ENCODE measurements at places on chromosomes 6 and 20. TPM values are rescaled to one million over a fixed set of nuclear protein-coding genes. Genes with fewer than 3 reads are reported as not detected.
A peak's percentile ranks its signal among the peaks of the same experiment; 100 is the strongest.

DNA sequence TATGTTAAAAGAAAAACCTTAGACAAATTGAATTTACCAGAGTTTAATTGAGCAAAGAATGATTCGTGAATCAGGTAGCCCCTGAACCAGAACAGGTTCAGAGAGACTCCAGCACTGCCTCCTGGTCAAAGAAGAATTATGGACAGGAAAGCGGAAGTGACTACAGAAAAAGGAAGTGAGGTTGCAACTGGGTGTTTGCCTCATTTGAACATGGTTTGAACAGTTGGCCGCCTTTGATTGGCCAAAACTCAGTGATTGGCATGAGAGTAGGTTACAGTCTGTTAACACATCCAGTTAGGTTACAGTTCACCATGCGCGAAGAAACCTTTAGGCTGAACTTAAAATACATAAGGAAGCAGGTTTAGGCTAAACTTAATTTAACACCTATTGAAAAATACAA lies 248.8 kb downstream of the TFAP2A start:
- DNase-seq = no peak
- H3K4me3 ChIP-seq = no peak overlapping the region
- no peaks in the 10 kb centered on the region for H3K27me3 ChIP-seq
- H3K36me3 ChIP-seq = no peaks in the 10 kb centered on the region

TSHZ2 gene
- 1.1 TPM for total RNA-seq

CTCFL gene
- total RNA-seq = not detected

GRCh38 chr6:35365594-35366203 lies 23.3 kb downstream of the PPARD start:
- no peaks in the 10 kb centered on the region for H3K27me3 ChIP-seq
- no peak overlapping the region for H3K27ac ChIP-seq
- H3K4me3 ChIP-seq = no peak overlapping the region
- H3K36me3 ChIP-seq = peaks cover 4% of the 10 kb centered on the region
- peaks cover 36% of the 10 kb centered on the region for H3K4me1 ChIP-seq

TRIM10 gene
- total RNA-seq = not detected

GRCh38 chr20:36908603-36909002 lies 32.7 kb downstream of the TLDC2 start:
- H3K27ac ChIP-seq = no peak overlapping the region
- H3K36me3 ChIP-seq = peaks cover 23% of the 10 kb centered on the region
- peaks cover 9% of the 10 kb centered on the region for H3K4me1 ChIP-seq

HRH3 gene
- not detected for total RNA-seq

DNA sequence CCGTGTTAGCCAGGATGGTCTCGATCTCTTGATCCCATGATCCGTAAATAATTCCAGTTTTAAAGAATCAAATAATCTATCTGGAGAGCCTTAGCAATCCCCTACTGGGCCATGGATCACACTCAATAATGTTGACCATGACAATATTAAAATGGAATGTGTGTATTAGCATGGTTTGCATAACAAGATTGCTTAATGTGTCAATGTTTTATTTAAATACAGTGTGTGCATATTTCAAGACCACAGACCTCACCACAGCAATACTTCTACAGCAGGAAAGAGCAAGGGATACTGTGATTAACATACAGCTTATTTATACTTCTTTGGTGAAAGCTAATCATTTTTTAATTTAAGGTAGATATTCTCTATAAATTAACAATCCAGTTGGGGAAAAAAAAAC lies 470.4 kb downstream of the TFAP2B start:
- no peaks in the 10 kb centered on the region for H3K27me3 ChIP-seq
- no peak overlapping the region for H3K27ac ChIP-seq
- no peak for DNase-seq
- H3K36me3 ChIP-seq = no peaks in the 10 kb centered on the region

GRCh38 chr6:162336359-162336758 lies 391.2 kb downstream of the PRKN start:
- no peaks in the 10 kb centered on the region for H3K36me3 ChIP-seq
- H3K27ac ChIP-seq = no peak overlapping the region
- H3K4me1 ChIP-seq = no peaks in the 10 kb centered on the region
- no peaks in the 10 kb centered on the region for H3K27me3 ChIP-seq
- H3K4me3 ChIP-seq = no peak overlapping the region
- DNase-seq = no peak

PNISR gene
- total RNA-seq = 113 TPM

GRCh38 chr20:38377039-38377685 lies 30.9 kb downstream of the LBP start:
- DNase-seq = no peak
- peaks cover 8% of the 10 kb centered on the region for H3K27me3 ChIP-seq
- H3K36me3 ChIP-seq = no peaks in the 10 kb centered on the region
- no peaks in the 10 kb centered on the region for H3K4me1 ChIP-seq

DNA sequence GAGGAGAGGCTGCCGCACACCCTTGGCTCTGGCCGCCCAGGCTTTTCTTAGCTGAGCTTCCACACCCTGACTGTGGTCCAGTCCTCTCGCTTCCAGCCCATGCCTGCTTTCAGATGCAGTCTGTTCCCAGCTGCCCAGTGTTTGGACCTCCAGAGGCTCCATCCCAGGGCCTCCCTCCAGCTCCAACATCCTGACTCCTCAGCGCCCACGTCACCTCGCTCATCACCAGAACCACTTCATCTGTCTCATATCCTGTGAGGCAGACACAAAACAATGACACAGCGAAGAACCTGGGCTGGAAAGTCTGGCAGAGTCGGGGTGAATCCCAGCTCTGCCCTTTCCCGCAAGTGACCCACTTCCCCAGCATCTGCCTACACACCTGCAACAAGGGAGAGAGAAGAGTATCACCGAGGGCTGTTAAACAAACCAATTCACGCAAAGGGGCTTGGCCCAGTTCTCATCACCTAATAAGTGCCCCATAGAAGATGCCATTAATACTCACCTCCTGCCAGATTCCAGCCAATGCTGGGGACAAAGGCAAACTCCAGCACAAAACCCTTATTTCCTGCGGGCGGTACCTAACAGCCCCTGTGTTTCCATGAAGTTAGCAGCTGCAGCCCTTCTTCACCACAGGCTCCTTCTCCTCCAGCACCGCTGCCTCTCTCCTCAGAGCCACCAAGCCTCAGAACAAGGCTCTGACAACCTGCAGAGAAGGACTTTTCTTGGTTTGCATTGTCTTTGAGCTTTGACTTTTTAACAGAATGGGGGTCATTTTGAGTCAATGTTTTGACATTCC lies 133.4 kb upstream of the CDH4 start:
- no peaks in the 10 kb centered on the region for H3K36me3 ChIP-seq
- peaks cover 11% of the 10 kb centered on the region for H3K4me1 ChIP-seq
- no peak overlapping the region for H3K27ac ChIP-seq
- no peak overlapping the region for H3K4me3 ChIP-seq

DNA sequence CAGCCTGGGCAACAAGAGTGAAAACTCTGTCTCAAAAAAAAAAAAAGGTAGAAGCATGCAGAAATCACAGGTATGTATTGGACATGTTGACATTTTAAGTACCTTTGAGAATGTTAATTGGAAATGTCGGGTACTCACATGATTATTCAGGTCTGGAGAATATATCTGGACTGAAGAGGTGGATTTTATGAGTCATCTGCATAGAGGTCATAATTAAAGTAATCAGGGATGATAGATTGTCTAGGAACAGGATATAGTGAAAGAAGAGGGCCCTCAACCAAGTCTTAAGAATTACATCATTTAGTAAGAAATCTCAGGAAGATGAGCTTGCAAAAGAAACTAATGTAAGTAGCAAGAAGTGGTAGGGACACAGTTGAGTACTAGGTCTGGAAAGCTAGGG lies 212.5 kb downstream of the UTRN start:
- DNase-seq = no peak
- peak overlapping the region; percentile 20 for H3K27ac ChIP-seq
- peaks cover 34% of the 10 kb centered on the region for H3K4me1 ChIP-seq
- H3K27me3 ChIP-seq = no peaks in the 10 kb centered on the region
- H3K4me3 ChIP-seq = no peak overlapping the region

C6orf118 gene
- total RNA-seq = not detected

PLCB4 gene
- total RNA-seq = not detected

GRCh38 chr20:53917145-53918019 lies 153.0 kb downstream of the BCAS1 start:
- DNase-seq = no peak
- H3K36me3 ChIP-seq = no peaks in the 10 kb centered on the region
- H3K27ac ChIP-seq = peak overlapping the region; percentile 91
- H3K27me3 ChIP-seq = no peaks in the 10 kb centered on the region

UBE2C gene
- 89.7 TPM for total RNA-seq

GRCh38 chr6:87832025-87832825 lies 130.2 kb upstream of the AKIRIN2 start:
- H3K4me1 ChIP-seq = no peaks in the 10 kb centered on the region
- DNase-seq = no peak
- peaks cover 6% of the 10 kb centered on the region for H3K27me3 ChIP-seq
- peak overlapping the region; percentile 10 for H3K27ac ChIP-seq
- H3K4me3 ChIP-seq = peak overlapping the region; percentile 76
- no peaks in the 10 kb centered on the region for H3K36me3 ChIP-seq

DNA sequence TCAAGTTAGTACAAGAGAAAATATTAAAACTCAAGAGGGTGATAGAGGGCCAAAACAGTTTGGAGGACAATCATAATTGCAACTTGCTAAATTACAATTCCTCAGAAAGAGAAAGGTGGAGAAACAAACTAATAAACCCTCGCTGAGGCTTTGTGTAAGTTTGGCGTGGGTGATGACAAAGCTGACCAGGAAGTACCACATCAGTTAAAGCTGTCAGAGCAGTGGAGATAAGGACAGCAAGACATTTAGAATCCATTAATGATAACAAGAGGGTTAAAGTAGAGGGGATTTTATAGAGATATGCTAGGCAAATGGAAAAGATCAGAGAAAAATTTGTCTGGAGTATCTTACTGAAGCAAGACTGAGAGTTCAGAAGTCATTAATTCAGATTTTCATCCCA lies 334.4 kb downstream of the TFAP2B start:
- no peaks in the 10 kb centered on the region for H3K36me3 ChIP-seq
- no peak for DNase-seq
- no peaks in the 10 kb centered on the region for H3K4me1 ChIP-seq
- no peak overlapping the region for H3K27ac ChIP-seq

DNA sequence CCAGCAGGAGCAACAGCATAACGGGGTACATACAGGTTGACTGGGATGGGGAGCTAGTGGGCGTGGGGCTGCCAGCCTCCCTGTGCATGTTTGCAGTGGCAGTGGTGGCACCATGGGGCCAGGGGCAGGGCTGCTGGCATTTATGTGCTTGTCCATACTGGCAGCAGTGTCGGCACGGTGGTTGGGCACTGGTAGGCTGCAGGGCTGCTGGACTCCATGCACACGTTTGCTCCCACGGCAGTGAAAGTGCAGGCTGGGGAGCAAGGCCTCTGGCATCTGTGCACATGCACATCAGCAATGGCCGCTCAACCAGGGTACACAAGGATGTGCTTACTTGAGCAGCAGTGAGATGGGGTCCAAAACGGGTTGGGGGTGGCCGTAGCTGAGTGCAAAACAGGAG lies 159.5 kb upstream of the KHDRBS2 start:
- H3K4me3 ChIP-seq = no peak overlapping the region
- DNase-seq = no peak
- H3K27me3 ChIP-seq = no peaks in the 10 kb centered on the region
- peaks cover 10% of the 10 kb centered on the region for H3K36me3 ChIP-seq

- H3K36me3 ChIP-seq = peaks cover 6% of the 10 kb centered on the region
- H3K27ac ChIP-seq = peak overlapping the region; percentile 77
- DNase-seq = peak; percentile 85
These were observed 30.8 kb downstream of the AGPAT4 start for GRCh38 chr6:161242779-161243693.

PBOV1 gene
- total RNA-seq = not detected

DNA sequence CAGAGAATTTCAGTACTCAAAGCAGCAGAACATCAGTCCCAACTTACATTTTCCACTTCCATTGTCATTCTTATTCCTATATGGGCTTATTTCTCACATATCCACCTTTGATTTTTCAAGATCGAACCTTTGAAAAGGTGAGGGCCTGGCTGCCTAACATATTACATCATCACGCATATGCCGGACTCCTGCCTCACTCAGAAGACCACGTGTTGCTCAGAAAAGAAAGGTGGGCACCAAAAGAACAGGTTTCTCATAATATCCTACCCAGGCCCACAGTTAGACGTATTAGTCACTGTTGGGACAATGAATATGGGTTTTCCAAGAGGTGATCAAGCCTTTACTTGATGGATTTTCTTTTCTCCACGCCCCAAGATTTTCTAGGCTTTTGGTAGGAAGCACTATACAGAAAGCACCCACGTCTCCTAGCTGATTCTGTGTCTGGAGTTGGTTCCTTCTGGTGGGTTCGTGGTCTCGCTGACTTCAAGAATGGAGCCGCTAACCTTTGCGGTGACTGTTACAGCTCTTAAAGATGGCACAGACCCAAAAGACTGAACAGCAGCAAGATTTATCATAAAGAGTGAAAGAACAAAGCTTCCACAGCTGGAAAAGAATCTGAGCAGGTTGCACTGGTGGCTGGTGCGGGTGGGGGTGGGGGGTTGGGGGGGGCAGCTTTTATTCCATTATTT lies 168.9 kb downstream of the ATXN1 start:
- H3K36me3 ChIP-seq = no peaks in the 10 kb centered on the region
- H3K27ac ChIP-seq = peak overlapping the region; percentile 45
- peaks cover 11% of the 10 kb centered on the region for H3K4me1 ChIP-seq
- no peaks in the 10 kb centered on the region for H3K27me3 ChIP-seq
- no peak overlapping the region for H3K4me3 ChIP-seq

- peaks cover 12% of the 10 kb centered on the region for H3K4me1 ChIP-seq
- H3K4me3 ChIP-seq = no peak overlapping the region
- H3K27ac ChIP-seq = no peak overlapping the region
- no peak for DNase-seq
These were observed 26.0 kb downstream of the FAM229B start for GRCh38 chr6:112113431-112113830.

- peaks cover 11% of the 10 kb centered on the region for H3K27me3 ChIP-seq
- no peak for DNase-seq
- H3K4me3 ChIP-seq = no peak overlapping the region
- no peaks in the 10 kb centered on the region for H3K36me3 ChIP-seq
- no peaks in the 10 kb centered on the region for H3K4me1 ChIP-seq
- no peak overlapping the region for H3K27ac ChIP-seq
These were observed 97.0 kb upstream of the F13A1 start for GRCh38 chr6:6417475-6417874.

GRCh38 chr6:93423542-93423941 lies 4.2 kb upstream of the EPHA7 start:
- peaks cover 3% of the 10 kb centered on the region for H3K4me1 ChIP-seq
- H3K36me3 ChIP-seq = no peaks in the 10 kb centered on the region
- H3K4me3 ChIP-seq = no peak overlapping the region
- peaks cover 14% of the 10 kb centered on the region for H3K27me3 ChIP-seq
- H3K27ac ChIP-seq = no peak overlapping the region

DNA sequence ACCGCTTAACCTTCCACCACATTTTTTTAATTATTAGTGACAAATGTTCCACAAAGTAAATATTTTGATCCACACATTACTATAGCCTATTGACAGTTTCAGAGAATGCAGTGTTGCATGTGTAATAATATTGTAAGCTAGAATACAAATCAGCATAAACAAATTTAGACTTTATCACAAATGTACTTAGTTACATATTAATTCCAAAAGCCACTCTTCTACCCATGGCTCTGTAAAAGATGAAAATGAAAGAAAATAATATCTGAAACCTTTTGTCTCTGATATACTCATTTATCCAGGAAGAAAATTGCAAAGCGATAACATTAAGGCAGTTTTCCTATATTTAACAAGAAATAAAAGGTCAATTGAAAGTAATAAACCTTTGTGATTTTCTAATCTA lies 954.0 kb upstream of the MAN1A1 start:
- H3K36me3 ChIP-seq = no peaks in the 10 kb centered on the region
- no peak for DNase-seq
- H3K4me3 ChIP-seq = no peak overlapping the region
- no peaks in the 10 kb centered on the region for H3K27me3 ChIP-seq

B3GALT4 gene
- 10.1 TPM for total RNA-seq
